HCT116 (cell line): ENCODE measurements at places on chromosomes 11 and 22.
A peak's percentile ranks its signal among the peaks of the same experiment; 100 is the strongest.

- no peak for DNase-seq
Observed at GRCh38 chr22:37147186-37147990, 2.3 kb downstream of the IL2RB start.

- no peak for DNase-seq
Observed at GRCh38 chr11:72605973-72606747, 68.1 kb downstream of the PDE2A start.

GRCh38 chr11:76291576-76292526, 85.5 kb upstream of the WNT11 start:
- DNase-seq, result no peak

DNA sequence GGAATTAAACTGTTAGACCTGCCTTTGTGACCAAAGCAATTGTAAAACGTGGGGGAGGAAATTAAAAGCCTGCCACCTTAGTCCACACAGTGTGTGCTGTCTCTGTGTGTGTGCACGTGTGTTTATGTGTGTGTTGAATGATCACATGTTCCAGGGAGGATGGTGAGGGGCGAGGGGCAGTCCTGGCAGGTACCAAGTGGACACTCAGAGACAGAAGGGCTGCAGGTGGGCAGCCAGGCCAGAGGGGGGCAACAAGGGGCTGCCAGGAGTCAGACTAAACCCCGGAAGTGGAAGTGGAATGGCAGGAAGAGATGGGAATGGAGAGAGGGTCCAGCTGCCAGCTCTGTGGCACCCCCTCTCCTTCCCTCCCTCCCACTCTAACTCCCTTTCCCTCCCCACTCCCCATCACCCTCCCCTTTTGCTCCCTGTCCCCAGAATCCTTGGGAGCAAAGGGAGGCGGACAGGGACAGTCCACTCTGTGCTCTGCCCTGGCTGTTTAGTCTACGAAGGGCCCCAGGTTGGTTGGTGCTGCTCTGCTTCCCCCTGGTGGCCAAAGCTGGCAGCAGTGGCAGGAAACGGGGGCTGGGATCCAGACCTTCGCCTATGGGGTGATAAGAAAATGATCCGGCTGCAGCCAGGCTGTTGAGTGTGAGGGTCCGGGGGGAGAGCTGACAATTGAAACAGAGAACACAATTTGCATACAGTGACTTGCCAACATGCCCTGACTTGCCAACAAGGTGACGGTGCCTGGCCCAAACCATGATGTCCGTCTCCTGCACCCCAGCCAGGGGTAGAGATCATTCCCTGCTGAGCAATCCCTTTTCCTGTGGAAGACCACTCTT, 24.4 kb downstream of the P2RY2 start:
- DNase-seq, result peak; percentile 65

DNA sequence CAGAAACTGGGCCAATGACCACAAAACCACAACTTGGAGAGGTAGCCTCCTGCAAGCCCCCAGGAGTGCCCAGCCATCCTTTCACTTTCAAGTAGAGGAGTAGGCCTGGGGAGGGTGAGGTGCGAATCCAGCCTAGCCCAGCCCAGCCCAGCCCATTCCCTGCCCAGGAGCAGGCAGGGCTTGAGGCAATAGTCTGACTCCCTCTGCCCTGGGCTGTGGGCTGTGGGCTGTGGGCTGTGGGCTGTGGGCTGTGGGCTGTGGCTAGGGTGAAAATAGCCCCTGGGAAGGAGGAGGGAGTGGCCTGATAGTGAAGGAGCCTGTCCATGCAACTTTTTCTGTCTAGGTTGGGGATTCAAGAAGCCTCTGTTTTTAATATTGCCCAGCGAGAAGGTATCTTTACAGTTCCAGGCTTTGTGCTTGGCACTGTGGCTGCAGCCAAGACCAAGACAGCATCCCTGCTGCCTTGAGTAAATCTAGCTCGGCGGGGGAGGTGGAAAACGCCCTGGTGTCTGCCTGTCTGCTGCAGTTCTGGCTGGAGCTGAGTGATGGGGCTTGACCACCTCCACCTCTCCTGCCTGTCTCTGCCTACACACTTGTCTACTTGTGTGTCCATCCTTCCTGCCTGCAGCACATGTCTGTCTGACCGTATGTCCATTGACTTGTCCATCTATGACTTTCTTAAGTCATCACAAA, 40.7 kb downstream of the LMO1 start:
- no peak for DNase-seq
